ENCODE measurements at places on chromosomes 11 and 22. TPM values are rescaled to one million over a fixed set of nuclear protein-coding genes. Genes with fewer than 3 reads are reported as not detected.

MRPL48 gene
- total RNA-seq, result 35.2 TPM

MYEOV gene
- 0.27 TPM for total RNA-seq

IGSF9B gene
- 0.84 TPM for total RNA-seq

MRGPRX4 gene
- not detected for total RNA-seq

MUC15 gene
- total RNA-seq, result not detected

- peak; percentile 70 for DNase-seq
Observed at GRCh38 chr11:94741022-94741679, 27.0 kb upstream of the AMOTL1 start.

DNA sequence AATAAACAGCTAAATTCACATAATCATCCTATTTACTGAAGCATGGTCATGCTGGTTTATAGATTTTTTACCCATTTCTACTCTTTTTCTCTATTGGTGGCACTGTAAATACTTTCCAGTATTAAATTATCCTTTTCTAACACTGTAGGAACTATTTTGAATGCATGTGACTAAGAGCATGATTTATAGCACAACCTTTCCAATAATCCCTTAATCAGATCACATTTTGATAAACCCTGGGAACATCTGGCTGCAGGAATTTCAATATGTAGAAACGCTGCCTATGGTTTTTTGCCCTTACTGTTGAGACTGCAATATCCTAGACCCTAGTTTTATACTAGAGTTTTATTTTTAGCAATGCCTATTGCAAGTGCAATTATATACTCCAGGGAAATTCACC is 10.7 kb downstream of the RAG1 start:
- no peak for DNase-seq

DNA sequence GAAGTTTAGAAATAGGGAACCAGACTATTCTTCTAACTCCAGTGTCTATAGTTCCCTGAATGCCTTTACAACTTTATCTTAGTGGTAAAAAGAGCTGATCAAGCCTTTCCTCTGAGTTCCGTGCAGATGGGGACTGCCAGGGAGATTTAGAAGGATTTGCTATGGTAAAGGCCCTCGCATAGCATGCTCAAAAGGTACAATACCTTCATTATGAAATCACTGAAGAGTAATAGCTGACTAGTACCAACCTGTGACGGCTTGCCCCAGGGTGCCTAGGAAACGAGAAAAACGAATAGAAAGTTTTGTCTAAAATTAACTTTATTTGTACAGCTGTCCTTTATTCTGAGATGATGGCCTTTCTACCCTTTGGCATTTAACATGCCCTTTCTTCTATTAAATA is 150.1 kb upstream of the ARHGAP42 start:
- no peak for DNase-seq

- no peak for DNase-seq
Observed at GRCh38 chr22:49195636-49196035, 632.0 kb downstream of the BRD1 start.

GRCh38 chr11:59754494-59754858 is 700 bp upstream of the STX3 start:
- DNase-seq, result no peak

DNA sequence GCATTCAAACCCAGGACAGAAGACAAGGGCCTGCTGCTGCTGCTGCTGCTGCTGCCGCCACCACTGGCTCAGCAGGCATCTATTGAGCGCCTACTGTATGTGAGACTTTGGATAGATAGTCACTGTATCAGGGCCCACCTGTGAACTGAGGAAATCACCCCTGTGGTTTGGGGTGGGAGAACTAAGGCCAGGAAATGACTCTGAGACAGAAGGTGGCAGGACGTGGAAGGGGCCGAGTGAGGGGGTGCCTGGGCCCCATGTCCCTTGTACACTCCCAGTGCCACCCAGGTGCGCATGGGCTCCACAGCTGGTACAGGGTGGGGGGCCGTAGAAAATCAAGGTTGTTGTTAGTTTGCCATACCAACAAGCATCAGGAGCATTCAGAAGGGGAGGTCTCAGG is 50.6 kb downstream of the ARHGAP8 start:
- DNase-seq, result no peak

- no peak for DNase-seq
Observed at GRCh38 chr22:36435516-36436415, 45.7 kb downstream of the TXN2 start.

DNA sequence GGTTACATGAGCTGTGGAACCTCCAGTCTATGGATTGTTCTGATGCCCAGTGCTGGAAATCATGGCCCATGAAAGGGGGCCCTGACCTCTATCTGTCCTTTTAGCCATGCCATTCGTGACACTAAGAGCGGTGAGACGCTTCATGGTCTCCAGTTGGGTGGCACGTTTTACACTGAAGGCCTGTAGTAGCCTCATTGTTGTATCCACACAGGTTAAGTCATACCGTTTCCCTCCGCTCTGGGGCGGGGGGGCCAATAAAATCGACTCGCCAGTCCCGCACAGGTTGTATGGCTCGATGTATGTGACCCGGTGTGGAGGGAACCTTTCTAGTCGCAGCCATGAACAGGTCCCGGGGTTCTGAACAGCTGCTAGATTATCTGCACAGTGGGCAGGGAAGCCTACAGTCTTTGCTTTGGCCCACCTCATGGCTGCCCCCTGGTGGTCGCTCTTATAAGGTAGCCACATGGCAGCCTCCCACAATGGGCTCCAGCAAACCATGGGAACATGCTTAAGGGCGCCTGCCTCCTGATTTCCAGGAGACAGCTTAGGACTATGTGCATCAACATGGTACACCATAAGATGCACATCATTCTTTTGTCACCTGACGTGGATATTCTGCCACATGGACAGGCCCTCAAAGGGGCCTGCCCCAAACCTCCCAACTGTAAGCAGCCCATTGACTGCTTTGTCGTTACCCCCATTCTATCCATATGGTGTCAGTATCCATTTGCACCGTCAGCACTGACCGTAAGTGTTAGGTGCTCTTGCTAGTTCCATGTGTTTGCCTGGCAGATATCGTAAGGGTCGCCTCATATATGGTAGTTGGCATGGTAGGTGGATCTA is 19.7 kb upstream of the APOL3 start:
- peak; percentile 90 for DNase-seq

- peak; percentile 79 for DNase-seq
Observed at GRCh38 chr11:12692229-12693075, 18.2 kb downstream of the TEAD1 start.

DNA sequence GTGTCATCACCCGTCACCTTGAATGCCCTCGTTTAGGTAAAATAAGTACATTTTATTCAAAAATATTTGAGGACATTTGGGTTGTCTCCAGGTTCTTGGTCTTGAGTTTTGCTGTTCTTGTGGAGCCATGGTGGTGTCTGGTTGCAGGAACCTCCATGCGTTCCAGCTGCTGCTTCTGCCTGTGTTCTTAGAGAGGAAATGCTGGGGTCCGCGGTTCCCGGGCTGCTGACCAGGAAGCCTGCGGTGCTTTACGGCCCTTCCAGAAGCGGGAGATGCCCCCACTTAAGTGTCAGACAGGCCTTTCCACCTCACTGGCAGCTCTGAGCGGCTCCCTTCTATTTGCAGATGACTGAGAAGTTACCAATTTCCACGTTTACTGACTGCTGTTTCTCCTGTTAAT is 66.8 kb downstream of the LRP5 start:
- no peak for DNase-seq

DNA sequence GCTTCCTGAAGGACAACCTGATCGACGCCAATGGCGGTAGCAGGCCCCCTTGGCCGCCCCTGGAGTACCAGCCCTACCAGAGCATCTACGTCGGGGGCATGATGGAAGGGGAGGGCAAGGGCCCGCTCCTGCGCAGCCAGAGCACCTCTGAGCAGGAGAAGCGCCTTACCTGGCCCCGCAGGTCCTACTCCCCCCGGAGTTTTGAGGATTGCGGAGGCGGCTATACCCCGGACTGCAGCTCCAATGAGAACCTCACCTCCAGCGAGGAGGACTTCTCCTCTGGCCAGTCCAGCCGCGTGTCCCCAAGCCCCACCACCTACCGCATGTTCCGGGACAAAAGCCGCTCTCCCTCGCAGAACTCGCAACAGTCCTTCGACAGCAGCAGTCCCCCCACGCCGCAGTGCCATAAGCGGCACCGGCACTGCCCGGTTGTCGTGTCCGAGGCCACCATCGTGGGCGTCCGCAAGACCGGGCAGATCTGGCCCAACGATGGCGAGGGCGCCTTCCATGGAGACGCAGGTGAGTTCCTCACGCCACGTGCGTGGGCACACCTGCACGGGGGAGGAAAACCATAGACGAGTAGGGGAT is 1.5 kb downstream of the BCR start:
- no peak for DNase-seq

DNA sequence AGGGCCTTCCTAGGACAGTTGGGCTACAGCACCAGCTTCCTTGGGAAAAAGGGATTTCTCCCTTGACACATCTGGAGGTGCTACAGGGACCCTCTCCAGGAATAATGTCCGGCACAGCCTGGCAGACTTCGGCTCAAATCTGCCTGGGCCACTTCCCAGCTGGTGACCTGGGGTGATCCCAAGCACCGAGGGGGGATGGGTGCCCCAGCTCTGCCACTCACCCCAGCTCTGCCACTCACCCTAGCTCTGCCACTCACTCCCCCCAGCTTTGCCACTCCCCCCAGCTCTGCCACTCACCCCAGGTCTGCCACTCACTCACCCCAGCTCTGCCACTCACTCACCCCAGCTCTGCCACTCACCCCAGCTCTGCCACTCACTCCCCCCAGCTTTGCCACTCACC is 9.9 kb downstream of the OSBPL5 start:
- DNase-seq, result peak; percentile 15

- no peak for DNase-seq
Observed at GRCh38 chr11:15940462-15941205, 415.7 kb downstream of the SOX6 start.

DNA sequence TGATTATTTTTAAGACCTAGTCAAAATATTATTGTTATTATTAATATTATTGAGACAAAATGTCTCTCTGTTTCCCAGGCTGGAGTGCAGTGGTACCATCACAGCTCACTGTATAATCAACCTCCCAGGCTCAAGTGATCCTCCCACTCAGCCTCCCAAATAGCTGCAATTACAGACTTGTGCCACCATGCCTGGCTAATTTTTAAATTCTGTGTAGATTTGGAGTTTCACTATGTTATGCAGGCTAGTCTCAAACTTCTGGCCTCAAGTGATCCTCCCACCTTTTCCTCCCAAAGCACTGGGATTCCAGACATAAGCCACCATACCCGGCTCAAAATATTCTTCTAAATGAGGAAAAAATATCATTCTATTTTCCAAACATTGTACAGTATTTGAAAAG is 37.0 kb downstream of the SLC36A4 start:
- no peak for DNase-seq

DNA sequence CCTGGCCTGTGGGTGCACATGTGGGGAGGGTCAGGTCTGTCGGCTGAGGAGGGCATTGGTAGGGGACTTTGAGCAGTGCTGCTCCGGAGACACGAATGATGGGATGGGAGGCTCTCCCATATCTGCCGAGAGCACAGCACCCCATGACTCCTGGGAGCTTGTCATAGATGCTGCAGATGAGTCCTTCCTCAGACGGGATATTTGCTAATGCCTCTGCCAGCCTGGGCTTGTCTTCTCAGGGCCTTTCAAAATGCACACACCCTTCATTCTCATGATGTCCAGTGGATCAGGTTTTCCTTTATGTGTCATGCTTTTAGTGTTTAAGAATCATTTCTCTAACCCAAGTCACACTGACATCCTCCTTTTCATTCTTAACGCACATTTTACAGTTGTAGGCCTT is 8.1 kb upstream of the RNH1 start:
- DNase-seq, result no peak

GRCh38 chr11:77377734-77378133 is 76.2 kb upstream of the GDPD4 start:
- DNase-seq, result no peak

- no peak for DNase-seq
Observed at GRCh38 chr11:86990031-86990430, 34.8 kb upstream of the FZD4 start.

GRCh38 chr11:13674799-13675509 is 6.5 kb downstream of the FAR1 start:
- DNase-seq, result no peak

- no peak for DNase-seq
Observed at GRCh38 chr22:26406118-26406517, 22.9 kb upstream of the ASPHD2 start.

- no peak for DNase-seq
Observed at GRCh38 chr22:37633089-37633624, 6.3 kb upstream of the SH3BP1 start.

- no peak for DNase-seq
Observed at GRCh38 chr11:122717264-122717867, 61.8 kb downstream of the UBASH3B start.

DNA sequence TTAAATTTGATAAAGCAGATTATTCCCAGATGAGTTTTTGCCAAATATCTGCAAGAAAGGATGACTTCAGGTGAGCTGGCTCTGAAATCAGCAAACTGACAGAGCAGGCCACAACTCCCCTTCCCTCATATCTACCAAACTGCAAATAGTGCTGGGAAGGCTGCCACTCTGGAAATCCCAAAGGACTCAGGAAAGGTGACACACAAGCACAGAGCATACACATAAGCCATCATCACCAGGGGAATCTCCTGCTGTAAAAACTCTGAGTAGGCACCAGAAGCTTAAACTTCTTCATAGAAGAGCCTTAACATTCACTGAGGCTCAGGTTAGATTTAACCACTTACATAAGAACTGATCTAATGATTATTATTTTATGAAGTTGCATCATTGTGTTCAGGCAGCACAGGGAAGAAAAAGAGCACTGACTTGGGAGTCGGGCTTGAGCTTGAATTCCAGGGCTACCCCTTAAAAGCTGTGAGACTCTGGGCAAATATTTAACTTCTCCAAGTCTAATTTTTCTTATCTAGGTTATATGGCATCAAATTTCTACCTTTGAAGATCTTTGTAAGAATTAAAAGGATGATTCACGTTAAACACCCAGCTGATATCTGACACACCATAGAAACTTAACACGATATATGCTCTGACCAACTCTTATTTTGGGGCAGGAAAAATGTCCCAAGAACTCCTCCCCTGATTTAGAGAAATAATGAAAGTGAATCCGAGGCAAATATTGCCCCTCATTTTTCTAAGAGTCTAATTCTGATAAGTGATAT is 15.0 kb downstream of the SYTL2 start:
- no peak for DNase-seq

- DNase-seq, result no peak
Observed at GRCh38 chr22:37402184-37402506, 25.1 kb downstream of the ELFN2 start.

DNA sequence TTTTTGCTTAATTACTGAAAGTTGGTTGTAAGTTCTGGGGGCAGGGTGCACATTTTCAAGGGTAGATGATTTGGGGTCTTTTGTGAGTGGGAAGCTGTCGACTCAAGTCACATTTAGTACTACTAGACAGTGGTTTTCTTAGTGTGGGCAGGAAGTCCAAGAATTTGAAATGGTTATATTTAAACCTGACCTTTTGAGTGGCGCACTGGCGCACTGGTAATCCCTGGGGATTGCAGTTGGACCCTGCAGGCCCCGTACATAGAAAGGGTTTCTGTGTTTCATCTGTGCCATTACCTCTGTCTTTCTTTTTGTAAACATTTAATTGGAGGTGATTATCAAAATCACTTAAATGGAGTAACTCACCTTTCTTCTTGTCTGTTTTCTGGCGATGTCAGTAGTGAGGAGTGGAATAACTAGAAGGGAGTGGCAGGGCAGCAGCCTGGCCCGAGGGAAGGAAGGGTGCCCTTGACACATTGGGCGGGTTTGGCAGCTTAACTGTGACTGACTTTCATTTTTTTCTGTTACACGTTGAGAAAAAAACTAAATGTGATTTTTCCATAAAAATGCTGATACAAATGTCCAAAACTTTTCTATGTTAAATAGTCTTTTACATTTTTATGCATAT is 101.8 kb upstream of the GAL start:
- DNase-seq, result peak; percentile 71
